ENCODE measurements at places on chromosomes 13 and 19.

GRCh38 chr19:56272161-56272798 lies at the start of gene EDDM13:
TSS of gene EDDM13 (plus strand) at chr19:56272748. CDS start at chr19:56272835, 87 bp downstream.
- no peak for DNase-seq

- DNase-seq = no peak
Observed at GRCh38 chr13:38566023-38566422, 120.9 kb upstream of the FREM2 start.

GRCh38 chr19:43337737-43338136 lies 15.7 kb upstream of the CD177 start:
- no peak for DNase-seq

DNA sequence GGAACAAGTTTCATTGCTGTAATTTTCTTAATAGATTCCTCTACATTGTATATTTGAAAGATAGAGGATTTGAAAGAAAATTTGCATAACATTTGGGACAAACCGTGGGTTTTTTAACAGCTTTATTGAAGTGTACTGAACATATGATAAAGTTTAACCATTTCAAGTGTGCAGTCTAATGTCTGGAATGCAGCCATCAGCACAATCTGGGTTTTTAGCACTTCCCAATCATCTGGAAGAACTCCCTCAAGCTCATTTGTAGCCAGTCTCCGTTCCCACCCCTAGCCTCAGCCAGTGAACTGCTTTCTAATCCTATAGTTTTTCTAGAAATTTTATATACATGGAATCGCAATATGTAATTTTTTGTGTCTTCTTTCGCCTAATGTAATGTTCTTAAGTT lies 12.6 kb downstream of the METTL21C start:
- DNase-seq = no peak

GRCh38 chr19:15098460-15098859 lies 8.7 kb upstream of the SYDE1 start:
- no peak for DNase-seq

GRCh38 chr19:39802958-39803357 lies 24.3 kb downstream of the LEUTX start:
- DNase-seq = no peak

GRCh38 chr19:4068047-4068966 lies 1.6 kb upstream of the ZBTB7A start:
- DNase-seq = no peak

DNA sequence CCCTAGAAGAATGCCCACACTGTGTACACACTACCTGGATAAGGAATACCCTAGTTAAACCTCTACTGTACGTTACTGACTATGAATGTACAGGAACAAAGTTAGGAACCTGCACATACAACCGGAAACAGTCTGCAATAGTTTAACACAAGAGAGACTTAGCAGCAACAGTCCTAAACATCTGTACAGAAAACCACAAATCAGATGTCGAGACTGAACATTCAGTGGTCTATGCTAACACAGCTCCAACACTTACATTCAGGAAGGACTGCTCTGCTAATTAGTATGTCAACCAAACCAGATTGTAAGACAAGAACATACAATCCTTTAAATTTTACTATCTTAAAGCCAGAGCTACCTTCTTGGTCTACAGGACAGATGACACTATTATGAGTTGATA lies 104.9 kb downstream of the ZNF429 start:
- DNase-seq = no peak

- DNase-seq = peak; percentile 95
Observed at GRCh38 chr19:49664171-49665035, 1.3 kb downstream of the IRF3 start.

DNA sequence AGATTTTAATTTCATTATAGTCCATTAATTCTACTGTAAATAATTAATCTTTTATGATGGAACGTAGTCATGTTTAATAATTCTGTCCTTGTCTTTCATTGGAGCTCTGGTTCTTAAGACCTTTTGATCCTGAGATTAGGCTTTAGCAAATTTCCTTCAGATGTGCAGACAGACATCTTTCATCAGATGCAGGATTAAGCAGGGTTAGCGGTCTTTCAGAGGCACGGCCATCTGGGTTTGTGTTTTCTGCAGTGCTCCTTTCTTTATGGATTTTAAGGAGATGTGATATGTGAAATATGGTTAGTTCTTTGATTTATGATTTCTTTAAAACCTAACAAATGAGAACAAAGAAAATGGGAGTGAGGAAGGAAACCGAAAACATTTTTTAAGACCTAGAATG lies 643.9 kb upstream of the SGCG start:
- no peak for DNase-seq

- DNase-seq = peak; percentile 86
Observed at GRCh38 chr13:99425485-99426341, 75.6 kb upstream of the TM9SF2 start.

GRCh38 chr13:42337808-42338600 lies 66.1 kb downstream of the AKAP11 start:
- no peak for DNase-seq

- DNase-seq = no peak
Observed at GRCh38 chr13:98766697-98767096, 14.2 kb upstream of the SLC15A1 start.

DNA sequence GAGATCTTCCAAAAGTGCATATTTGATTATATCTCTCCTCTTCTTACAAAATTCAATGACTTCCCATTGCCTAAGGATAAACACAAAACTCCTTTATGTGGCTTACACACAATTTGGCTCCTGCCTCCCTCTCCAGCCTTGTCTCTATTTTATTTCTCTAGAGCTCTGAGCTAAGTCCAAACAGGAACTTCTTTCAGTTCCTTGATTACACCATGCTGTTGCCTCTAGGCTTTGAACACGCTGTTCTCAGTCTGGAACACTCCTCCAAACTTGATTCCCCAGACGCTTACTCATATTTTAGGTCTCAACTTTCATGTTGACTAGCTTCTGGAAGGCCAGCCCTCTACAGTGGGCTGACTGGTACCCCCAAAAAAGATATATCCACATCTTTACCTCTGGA lies 258.5 kb downstream of the COG6 start:
- no peak for DNase-seq

DNA sequence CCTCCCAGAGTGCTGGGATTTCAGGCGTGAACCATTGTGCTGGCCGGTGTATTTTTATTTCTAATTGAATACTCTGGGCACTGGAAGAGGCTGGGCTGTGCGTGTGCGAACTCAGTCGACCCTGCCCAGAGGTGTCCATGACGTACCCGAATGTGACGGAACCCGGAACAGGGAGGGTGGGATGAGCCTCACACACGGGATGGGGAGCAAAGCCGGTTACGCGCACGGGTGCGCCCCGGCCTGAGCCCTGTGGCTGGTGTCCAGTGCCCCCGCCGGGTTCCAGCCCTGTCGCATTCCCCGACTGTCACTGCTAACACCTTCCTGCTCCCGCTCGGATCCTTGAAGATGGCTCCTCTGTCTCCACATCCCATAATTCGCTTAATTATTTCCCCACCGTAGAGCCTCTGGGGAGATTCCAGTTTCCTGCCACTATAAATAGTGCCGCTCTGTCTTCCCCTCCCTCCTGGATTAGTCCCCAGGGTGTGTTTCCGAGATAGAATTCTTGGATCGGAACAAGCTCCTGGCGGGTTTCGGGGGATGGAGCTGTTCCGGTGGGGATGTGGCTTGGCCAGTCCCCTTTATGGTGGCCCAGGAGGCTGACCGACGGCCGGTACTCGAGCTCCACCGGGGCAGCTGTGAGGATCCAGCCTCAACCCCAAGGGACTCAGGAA lies 22.0 kb downstream of the SBNO2 start:
- no peak for DNase-seq

DNA sequence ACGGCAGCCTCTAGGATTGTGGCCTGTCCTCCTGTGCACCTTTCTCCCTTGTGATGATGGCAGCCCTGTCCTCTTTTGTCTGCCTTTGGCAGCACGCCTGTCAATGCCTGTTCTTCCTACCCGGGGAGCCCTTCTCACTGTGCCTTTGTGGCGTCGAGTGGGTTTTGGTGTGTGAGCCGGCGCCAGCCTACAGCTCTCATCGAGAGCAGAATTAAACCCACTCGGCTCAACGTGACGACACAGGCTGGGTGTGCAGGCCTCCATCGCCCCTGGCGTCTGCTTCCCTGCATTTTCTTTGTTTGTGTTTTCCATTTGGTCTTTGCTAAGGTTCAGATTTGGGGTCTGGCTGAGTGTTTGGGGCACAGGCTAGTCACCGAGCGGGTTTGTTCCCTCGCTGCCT lies 34.4 kb downstream of the AP1M1 start:
- no peak for DNase-seq

- no peak for DNase-seq
Observed at GRCh38 chr19:1435378-1435989, 2.7 kb upstream of the RPS15 start.

GRCh38 chr13:33722216-33722915 lies 95.6 kb upstream of the RFC3 start:
- peak; percentile 7 for DNase-seq

DNA sequence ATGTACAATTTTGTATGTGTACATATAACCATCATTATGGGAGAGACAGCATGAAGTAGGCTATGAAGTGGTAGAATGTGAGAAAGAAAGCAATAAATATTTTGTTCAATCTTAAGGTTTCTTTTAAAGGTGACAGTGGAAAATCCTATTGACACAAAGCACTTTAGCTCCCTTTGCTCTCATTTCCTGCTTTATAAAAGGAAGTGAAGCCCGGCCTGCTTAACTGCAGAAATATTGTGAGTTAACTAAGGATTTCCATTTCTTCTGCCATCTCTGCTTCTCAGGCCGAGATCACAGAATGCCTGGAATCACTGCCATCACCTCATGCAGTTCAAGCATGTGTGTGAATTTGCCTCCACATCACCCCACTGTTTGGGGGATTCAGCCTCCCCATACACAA lies 83.5 kb downstream of the FRY start:
- DNase-seq = no peak

GRCh38 chr19:43754253-43754502 lies 584 bp downstream of the SMG9 start:
- no peak for DNase-seq

- DNase-seq = no peak
Observed at GRCh38 chr13:51280379-51280940, 58.3 kb downstream of the FAM124A start.

DNA sequence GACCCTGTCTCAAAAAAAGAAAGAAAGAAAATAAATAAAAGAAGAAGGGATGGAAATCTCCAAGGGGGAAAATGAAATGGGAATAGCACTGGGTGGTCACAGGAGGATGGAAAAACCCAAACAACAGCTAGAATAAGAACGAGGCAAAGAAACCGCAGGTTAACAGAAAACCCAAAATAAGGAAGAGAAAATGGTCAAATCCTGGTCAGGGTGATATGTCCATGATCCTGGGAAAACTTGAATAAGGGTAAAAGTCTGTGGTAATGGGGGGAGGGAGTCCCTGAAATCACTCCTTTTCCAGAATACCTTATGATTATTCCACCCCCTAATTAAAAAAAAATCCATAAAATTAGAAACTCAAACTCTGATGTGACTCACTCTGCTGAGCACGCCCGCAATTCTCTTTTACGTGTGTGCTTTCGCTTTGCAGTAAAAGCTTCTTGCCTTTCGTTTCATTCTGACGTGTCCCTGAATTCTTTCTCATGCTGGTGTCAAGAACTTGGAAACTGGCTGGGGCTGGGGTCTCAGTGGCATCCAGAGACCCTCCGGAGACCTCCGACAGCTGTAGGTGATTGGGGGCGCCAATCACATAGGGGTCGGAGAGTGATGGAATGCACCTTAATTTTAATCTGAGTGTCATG lies 4.3 kb upstream of the NAXD start:
- peak; percentile 69 for DNase-seq

GRCh38 chr13:76596216-76596615 lies 290.0 kb downstream of the KCTD12 start:
- no peak for DNase-seq

DNA sequence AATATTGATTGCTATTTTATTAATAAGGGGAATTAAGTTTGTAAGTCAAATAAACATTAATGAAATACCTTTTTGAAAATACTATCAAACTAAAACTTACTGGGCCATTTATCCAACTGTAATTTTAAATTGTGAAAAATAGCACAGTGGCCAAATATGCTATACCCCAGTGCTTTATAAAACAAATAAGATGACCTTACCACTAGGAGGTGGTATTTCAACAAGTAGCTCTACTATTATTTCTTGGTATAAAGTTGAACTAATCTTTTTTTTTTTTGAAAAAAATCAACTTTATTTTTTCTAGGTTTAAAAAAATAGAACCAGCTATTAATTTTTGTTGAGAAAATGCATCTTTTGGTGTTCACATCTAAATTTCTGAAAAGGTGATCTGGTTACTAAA lies 14.7 kb downstream of the LACC1 start:
- DNase-seq = no peak

DNA sequence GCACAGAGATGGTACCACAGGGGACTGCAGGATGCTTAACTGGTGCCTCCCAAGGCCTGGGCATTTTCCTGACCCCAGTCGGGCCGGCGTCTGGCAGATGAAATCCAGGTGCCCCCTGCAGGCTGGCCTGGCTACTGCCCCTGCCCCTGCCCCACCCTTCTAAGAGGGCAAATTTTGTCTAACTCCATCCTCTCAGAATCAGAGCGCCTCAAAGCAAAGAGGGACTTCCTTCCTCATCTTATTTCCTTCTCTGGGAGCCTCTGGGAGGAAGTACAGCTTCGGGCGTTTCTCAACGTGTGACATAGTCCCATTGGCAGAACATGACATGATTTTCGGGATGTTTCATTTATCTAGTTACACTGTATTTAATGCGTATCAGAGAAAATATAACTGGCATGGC lies 2.7 kb downstream of the PRKACA start:
- DNase-seq = peak; percentile 84

GRCh38 chr13:44648392-44649103 lies 72.4 kb upstream of the TSC22D1 start:
- no peak for DNase-seq

GRCh38 chr19:17041976-17042375 lies 15.4 kb upstream of the CPAMD8 start:
- DNase-seq = no peak

- DNase-seq = no peak
Observed at GRCh38 chr19:30846102-30846501, 473.9 kb downstream of the ZNF536 start.

DNA sequence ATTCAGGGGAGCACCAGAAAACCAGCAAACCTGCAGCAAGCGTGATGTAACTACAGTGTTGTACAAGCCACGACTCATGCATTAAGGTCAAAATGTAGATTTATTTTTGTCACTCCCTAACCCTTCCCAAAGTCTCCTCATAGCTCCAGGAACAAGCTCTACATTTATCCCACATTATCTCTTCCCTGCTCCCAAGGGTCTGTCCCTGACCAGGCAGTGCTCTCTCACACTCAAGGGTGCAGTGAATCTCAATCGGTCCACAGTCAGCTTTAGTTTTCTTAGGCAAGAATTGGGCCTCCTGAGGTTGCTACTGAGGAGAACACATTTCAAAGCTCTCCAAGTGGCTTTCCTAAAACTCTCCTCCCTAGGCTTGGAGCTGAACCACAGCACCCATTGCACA lies 219.4 kb downstream of the NHLRC3 start:
- no peak for DNase-seq

GRCh38 chr19:40219721-40220276 lies 1.6 kb upstream of the TTC9B start:
- DNase-seq = no peak
